ENCODE measurements at places on chromosomes 11 and 22. TPM values are rescaled to one million over a fixed set of nuclear protein-coding genes. Genes with fewer than 3 reads are reported as not detected.

GRCh38 chr11:119694334-119694733, 34.7 kb downstream of the NECTIN1 start:
- no peak for DNase-seq

- DNase-seq, result peak; percentile 86
Measured at GRCh38 chr22:41939981-41940831, 6.7 kb downstream of the CENPM start.

GRCh38 chr11:9651481-9651880, 12.4 kb upstream of the SWAP70 start:
- no peak for DNase-seq

The OR1S2 gene
- not detected for total RNA-seq

The KCNJ11 gene
- not detected for total RNA-seq

GRCh38 chr22:27754888-27755480, 46.6 kb downstream of the MN1 start:
- no peak for DNase-seq

The CDKN1C gene
- 2.5 TPM for total RNA-seq

- DNase-seq, result no peak
Measured at GRCh38 chr22:36149441-36149840, 11.1 kb downstream of the APOL3 start.

- no peak for DNase-seq
Measured at GRCh38 chr11:13169709-13170108, 107.9 kb upstream of the BMAL1 start.
